ENCODE measurements at places on chromosomes 6 and 20.

DNA sequence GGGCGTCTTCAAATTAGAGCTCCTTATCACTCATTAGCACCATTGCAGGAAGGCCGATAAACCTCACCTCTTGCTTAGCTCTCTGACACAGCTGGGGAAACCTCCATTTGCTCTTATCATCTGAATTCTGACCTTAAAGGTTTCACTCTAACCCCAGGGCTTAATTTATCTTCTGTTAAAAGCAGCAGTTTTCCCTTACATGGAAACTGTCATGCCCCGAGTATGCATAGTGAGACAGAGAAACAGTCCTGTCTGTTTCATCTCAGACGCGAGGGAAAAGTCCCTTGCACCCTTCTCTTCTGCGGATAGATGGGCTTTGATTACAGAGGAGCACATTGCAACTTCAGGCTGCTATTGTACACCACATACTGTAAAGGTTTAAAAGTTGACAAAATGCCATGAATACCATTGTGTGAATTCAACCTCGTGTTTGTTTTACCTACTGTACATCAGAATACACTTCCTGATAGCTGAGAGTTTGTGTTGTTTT lies 191.5 kb upstream of the BMP2 start:
- DNase-seq, result no peak

DNA sequence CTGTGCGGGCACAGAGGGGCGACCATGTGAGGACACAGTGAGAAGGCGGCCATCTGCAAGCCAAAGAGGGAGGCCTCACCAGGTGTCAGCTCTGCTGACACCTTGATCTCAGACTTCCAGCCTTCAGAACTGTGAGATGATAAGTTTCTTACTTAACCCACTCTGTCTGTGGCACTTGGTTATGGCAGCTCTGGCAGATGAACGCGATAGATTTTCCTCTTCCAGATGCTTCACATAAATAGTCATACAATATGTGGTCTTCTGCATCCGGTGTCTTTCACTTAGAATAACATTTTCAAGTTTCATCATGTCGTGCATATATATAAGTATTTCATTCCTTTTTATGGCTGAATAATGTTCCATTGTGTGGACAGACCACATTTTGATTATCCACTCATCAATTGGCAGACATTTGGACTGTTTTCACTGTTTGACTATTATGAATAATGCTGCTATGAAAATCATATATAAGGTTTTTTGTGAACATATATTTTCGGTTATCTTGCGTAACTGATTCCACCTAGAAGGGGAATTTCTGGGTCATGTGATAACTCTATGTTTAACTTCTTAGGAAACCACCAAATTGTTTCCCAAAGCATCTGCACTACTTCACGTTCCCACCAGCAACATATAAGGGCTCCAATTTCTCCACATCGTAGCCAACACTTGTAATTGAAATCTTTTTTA lies 30.2 kb downstream of the PRR18 start:
- no peak for DNase-seq

GRCh38 chr20:49853640-49854039 lies 41.0 kb downstream of the SLC9A8 start:
- DNase-seq, result no peak

GRCh38 chr6:149905911-149906371 lies 8.0 kb upstream of the RAET1E start:
- no peak for DNase-seq

DNA sequence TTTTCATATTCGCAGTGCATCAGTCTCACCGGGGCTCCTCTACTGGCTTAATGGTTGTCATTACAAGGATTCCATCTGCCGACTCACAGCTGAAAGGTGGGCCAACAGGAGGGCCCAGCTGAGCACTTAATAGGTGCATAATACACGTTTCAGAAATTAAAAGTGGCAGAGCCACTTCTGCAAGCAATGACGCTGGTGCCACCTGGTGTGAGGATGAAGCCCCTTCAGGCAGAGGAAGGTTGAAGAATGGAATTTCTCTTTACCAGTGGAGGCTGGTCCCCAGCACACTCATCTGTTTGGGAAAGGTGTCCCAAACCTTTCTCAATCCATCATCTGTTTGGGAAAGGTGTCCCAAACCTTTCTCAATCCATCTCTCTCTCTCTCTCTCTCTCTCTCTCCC lies 8.2 kb upstream of the STMND1 start:
- DNase-seq, result no peak

DNA sequence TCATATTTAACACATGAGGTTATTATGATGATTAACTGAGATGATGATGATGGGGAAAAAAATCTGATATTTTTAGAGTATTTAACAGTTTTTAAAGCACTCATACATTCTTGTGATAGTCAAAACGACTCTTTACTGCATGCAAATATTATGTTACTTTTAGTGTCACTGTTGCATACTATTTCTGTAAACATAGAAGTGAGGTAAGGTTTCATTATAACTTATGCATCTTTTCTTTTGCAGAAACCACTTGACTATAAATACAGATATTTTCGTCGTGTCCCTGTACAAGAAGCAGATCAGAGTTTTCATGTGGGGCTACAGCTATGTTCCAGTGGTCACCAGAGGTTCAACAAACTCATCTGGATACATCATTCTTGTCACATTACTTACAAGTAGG lies 30.1 kb downstream of the FBXO9 start:
- no peak for DNase-seq
